ENCODE measurements at places on chromosomes 1 and 21.

GRCh38 chr1:210373878-210374599, 45.3 kb downstream of the HHAT start:
- peak; percentile 50 for DNase-seq

DNA sequence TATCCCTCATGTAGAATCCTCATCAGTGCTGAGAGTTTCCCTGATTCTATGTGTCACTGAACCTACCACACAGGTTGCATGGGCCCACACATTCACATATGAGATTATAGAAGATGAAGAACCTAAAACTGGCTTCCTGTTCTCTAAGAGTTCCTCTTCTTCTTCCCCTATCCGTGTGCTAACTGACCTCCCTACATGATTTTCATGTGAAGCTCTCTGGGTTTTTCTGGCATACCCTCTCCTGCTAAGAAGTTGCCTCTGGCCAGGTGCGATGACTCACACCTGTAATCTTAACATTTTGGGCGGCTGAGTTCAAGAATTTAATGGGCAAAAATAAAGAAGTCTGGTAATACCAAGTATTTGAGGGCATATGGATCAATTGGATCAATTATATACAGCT, 5.5 kb upstream of the CD244 start:
- DNase-seq: no peak

GRCh38 chr1:154446292-154446691, 41.1 kb downstream of the IL6R start:
- DNase-seq: no peak

- DNase-seq: no peak
Measured at GRCh38 chr1:29682919-29683295, 446.6 kb downstream of the PTPRU start.

- DNase-seq: no peak
Measured at GRCh38 chr21:44351535-44352252, 1.7 kb upstream of the TRPM2 start.

DNA sequence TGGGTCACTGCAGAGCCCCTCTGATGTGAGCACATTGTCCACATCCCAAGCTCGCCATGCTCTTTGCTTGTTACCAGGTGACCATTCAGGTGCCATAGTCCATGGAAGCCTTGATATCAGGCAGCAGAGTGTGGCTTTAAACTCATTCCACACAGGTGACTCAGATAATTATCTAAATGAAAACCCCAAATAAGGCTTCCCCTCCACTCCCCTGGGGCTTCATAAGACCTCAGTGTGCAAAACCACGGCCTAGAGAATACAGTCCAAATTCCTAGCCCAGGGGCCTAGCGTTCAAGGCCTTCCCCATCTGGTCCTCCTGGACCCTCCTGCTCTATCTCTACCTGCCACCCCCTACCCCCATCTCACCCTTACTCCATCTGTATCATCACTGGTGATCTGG, 97.1 kb downstream of the ARHGEF10L start:
- DNase-seq: no peak
